ENCODE measurements at places on chromosomes 1 and 21. TPM values are rescaled to one million over a fixed set of nuclear protein-coding genes. Genes with fewer than 3 reads are reported as not detected.

The ATP1A4 gene
- not detected for total RNA-seq

The NUP210L gene
- 0.10 TPM for total RNA-seq

The PRAMEF12 gene
- total RNA-seq, result not detected

The CASQ2 gene
- total RNA-seq, result 67.2 TPM

DNA sequence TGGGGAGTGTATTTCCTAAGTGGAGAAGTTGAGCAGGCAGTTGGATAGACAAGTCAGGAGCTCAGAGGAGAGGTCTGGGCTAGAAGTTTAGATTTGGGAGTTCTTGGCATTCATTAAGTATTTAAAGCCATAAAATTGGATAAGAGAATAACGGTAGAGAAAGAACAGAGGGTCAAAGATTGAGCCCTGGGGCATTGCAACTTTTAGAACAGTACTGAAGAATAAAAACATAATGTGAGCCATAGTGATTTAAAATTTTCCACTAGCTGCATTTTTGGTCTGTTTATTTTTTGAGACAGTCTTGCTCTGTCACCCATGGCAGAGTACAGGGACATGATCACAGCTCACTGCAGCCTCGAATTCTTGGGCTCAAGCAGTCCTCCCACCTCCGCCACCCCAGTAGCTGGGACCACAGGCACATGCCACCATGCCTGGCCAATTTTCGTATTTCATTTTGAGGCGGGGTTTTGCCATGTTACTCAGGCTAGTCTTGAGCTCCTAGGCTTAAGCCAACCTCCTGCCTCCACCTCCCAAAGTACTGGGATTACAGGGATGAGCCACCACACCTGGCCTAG, 85.9 kb upstream of the SOX13 start:
- no peak for DNase-seq

GRCh38 chr1:156390469-156391365, 21.7 kb downstream of the RHBG start:
- no peak for DNase-seq

DNA sequence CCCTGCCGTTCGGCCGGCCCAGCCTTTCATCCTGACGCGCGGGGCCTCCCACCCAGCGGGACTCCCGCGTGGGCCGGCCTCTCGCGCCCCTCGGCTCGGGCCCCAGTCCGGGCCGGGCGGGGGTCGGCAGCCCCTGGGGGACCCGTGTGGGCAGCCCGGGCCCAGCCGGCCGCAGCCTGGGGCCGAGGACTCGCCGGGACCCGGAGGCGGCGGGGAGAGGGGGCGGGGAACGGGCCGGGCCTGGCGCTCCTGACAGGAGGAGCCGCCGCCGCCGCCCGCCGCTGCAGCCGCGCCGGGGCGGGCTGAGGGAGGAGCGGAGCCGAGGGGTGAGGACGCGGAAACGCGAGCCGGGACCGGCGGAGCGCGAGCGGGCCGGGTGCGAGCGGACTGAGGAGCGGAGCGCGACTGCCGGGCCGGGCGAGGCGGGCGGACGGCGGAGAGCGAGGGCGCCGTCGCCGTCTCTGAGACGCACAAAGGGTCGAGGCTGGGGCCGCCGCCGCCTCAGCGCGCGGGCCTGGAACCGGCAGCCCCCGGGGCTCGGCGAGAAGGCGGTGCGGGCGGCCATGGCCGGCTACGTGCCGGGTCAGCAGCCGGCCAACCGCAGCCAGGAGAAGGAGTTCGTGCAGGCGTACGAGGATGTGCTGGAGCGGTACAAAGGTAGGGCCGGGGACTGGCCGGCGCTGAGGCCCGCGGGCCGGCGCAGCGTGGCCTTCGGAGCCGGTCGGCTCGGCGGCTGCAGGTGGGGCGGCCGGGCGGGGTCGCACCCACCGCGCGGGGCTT, 79.1 kb downstream of the NDUFS5 start:
- no peak for DNase-seq

- DNase-seq, result no peak
Observed at GRCh38 chr1:1006305-1007159, 6.6 kb upstream of the HES4 start.

GRCh38 chr1:51776408-51776807, 102.1 kb downstream of the NRDC start:
- no peak for DNase-seq

DNA sequence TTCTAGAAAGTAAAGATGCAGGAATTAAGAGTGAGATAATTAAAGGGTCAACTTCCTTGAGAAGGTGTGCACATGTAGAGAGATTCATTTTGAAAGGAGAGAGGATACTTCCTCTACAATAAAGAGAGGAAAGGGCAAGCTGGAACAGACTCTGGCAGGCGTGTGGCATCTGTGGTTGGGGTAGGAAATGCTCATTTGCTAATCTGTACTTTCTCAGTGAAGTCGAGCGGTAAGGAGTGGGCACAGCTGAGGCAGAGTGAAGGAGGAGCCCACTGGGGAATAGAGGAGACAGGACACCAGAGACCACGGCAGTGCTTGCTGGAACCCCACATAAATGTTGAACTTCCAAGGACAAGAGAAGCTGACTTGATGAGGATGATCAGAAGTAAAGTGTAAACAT, 49.1 kb downstream of the PCSK9 start:
- no peak for DNase-seq

GRCh38 chr21:26077521-26077920, 93.0 kb downstream of the APP start:
- DNase-seq, result no peak

DNA sequence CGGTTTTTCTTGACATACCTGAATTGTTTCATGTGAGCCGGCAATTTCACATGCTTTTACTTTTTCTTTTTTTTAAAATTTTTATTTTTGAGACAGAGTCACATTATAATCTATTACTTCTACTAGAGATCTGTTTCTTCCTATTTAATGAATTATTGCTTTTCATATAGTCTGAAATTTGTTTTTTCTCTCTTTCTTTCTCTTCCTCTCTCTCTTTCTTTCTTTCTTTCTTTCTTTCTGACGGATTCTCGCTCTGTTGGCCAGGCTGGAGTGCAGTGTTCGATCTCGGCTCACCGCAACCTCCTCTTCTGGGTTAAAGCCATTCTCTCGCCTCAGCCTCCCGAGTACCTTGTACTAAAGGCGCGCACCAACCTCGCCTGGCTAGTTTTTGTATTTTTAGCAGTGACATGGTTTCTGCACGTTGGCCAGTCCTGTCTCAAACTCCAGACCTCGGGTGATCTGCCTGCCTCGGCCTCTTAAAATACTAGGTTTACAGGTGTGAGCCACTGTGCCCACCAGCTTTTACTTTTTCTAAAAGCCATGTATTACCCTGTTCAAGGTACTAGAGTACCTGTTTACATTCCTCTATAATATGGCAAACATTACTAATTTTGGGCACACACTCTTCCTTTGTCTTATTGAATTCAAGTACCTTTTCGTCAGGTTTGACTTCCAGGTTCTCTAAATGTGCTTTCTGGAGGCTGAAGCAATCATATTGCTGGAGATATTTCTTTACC, 86.5 kb upstream of the RHOU start:
- DNase-seq, result no peak

DNA sequence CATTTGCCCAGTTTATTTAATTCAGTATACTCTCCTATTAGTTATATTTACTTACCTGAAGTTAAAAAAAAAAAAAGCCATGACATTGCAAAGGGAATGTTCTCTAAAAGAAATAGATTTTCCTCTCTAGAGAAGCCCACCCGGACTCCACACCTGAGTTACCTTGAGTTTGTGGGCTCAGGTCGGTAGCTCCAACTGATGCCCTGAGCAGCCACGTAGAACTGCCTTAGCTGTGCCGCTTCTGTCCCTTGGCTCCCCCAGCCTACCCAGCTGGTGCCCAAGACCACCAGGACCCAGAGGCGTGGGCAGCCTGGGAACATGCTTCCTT, 250 bp downstream of the F5 start:
- no peak for DNase-seq

- DNase-seq, result no peak
Observed at GRCh38 chr1:61083807-61084440, 1.6 kb downstream of the NFIA start.

GRCh38 chr1:198841477-198841876, 202.6 kb downstream of the PTPRC start:
- DNase-seq, result no peak

GRCh38 chr1:2578758-2579118, 7.8 kb upstream of the PRXL2B start:
- DNase-seq, result no peak

DNA sequence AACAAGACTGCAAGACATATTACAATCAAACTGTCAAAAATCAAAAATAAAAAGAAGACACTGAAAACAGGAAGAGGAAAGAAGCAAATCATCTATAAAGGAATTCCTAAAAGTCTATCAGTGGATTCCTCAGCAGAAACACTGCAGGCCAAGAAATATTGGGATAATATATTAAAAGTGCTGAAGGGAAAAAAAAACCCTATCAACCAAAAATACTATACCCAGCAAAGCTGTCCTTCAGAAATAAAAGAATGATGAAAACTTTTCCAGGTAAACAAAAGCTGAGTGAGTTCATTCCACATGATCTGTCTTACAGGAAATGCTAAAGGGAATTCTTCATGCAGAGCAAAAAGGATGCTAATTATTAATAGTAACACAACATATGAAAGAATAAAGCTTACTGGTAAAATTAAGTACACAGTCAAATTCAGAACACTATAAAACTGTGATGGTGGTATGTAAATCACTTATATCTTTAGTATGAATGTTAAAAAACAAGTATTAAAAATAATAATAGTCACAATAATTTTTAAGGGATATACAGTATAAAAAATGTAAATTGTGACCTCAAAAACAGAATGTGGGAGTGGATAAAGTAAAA, 12.9 kb upstream of the ACP6 start:
- no peak for DNase-seq

- DNase-seq, result no peak
Observed at GRCh38 chr1:160789702-160790611, 6.0 kb upstream of the LY9 start.

All from skin of body (tissue), 3 donors.